ENCODE measurements at places on chromosomes 2 and 18. TPM values are rescaled to one million over a fixed set of nuclear protein-coding genes. Genes with fewer than 3 reads are reported as not detected.

The RGPD3 gene
- 0.33 TPM for total RNA-seq

The TIMM21 gene
- total RNA-seq: 64.2 TPM

The ZNF396 gene
- total RNA-seq: 0.29 TPM

The DES gene
- total RNA-seq: 0.58 TPM

The COL4A3 gene
- total RNA-seq: 0.16 TPM
